Cortex of kidney (tissue), 1 donor: ENCODE measurements at places on chromosomes 4 and X.

DNA sequence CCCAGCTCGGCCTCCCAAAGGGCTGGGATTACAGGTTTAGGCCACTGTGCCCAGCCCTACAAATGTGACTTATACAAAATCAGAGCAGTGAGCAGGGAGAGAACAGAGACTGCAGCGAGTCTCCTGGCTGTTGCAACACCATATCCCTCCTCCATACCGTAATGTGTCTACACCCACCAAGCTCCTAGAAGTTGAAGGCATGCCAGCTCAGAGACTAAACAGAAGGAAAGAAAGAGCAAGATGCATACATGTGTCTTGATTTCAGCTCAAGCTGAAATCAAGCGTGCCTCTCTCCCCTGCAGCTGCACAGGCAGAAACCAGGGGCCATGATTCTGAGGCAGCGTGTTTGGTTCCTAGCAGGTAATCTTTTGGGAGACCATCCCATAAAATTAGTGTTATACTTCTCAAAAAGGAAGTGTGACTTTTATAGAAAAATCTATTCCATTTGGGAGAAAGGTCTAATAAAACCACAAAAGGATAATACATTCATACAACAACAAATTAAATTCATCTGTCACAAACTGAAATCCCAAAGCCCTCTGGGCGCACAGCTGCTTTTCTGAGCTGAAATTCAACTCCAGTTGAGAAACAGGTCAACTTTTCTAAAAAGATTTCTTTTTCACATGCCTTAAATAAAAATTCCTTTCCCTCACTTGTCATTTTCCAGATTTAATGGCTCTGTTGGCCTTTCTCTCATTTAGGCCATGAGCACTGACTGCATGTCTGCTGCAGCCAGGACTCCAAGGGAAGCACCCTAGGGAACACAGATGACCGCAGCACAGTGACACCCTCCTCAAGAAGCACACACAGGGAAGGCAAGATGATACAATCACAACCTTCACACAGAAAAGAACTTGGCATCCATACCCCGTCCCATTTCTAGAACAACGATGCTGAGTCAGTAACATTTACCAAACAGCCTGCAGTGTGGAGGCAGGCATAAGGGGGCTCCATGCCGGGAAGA lies 34.4 kb downstream of the AFAP1 start:
- no peak for DNase-seq

- no peak for DNase-seq
These were observed 88.0 kb downstream of the LEF1 start for GRCh38 chr4:108080747-108081146.

- no peak for DNase-seq
These were observed 13.9 kb downstream of the SASH3 start for GRCh38 chrX:129793604-129794191.

DNA sequence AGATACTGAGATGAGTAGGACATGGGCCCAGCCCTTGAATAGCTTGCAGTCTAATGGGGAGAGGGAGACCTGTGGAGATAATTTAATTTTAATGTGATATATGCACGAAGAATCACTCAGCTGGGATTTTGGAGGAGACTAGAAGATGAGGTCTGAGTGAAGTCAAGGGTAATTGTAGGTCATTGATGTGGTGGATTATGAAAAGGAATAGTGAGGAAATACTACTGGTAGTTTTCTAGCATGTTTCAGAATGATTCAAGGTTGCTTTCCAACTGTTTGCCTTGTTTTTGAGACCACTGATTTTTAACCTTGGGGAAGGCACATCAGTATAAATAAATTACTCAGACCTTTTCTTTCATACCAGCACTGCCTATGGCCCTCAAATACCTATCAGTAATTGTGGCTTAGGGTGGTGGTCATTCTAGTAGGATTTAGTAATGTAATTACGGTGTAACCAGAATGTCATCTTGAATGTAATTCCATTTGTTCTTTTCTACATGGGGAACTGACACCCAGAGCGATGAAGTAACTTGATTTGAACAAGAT lies 25.6 kb downstream of the PTTG2 start:
- DNase-seq, result no peak

GRCh38 chr4:176824645-176825366 lies 32.1 kb upstream of the VEGFC start:
- no peak for DNase-seq

DNA sequence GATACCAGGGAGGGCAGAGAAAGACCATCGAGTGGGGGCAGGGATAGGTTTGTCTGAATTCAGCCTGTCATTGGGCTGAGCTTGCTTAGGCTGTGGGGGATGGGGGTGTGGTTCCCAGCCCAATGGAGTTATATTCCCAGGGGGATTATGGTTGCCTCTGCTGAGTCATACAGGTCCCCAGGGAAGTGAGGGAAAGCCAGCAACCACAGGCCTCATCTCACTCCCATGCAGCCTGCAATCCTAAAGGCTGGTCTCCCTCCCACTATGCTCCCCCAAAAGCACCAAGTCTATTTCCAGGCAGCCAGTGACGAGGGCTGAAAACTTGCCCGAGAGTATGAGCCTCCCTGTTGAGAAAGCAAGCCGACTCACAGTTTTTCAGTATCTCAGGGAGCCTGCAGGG lies 39.3 kb downstream of the AFM start:
- DNase-seq, result no peak

DNA sequence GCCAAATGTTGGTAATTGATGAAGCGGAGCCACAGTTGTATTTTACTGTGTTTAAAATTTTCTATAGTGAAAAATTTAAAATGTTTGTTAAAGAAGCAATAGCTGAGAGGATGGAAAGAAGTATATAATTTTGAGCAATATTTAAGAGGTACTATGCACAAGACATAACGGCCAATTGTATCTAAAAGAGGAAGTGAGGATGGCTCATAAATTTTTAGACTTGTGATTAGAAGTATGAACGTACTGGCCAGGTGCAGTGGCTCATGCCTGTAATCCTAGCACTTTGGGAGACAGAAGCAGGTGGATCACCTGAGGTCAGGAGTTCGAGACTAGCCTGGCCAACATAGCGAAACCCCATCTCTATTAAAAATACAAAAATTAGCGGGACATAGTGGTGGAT lies 12.7 kb upstream of the HHIP start:
- no peak for DNase-seq

- no peak for DNase-seq
These were observed 129.2 kb upstream of the EPHA5 start for GRCh38 chr4:65799513-65799912.

GRCh38 chrX:18664947-18665346 lies 7.0 kb downstream of the RS1 start:
- no peak for DNase-seq

- DNase-seq, result no peak
These were observed 34.7 kb downstream of the P2RY10 start for GRCh38 chrX:78979789-78980464.

DNA sequence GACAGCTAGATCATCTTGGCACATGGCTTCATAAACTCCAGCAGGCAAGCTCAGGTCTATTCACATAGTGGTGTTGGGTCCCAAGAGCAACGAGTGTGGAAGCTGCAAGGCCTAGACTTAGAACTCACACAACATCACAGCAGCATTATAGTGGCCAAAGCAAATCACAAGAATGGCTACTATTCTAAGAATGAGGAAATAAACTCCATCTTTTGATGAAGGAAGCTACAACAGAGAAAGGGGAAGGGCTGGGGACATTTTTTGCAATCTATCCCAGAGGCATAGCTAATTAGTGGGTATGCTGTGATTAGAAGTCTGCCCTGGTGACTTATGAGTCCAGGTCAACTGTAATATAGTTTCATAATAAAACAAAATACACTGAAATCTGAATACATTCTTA lies 42.9 kb upstream of the TAB3 start:
- DNase-seq, result no peak

GRCh38 chrX:139784807-139785206 lies 76.8 kb upstream of the MCF2 start:
- no peak for DNase-seq

GRCh38 chr4:54473077-54473545 lies 184.6 kb upstream of the KIT start:
- DNase-seq, result no peak

GRCh38 chr4:1240721-1241465 lies 8.0 kb downstream of the CTBP1 start:
- DNase-seq, result no peak

- DNase-seq, result no peak
These were observed 463.1 kb downstream of the PCDH7 start for GRCh38 chr4:31183256-31183655.

DNA sequence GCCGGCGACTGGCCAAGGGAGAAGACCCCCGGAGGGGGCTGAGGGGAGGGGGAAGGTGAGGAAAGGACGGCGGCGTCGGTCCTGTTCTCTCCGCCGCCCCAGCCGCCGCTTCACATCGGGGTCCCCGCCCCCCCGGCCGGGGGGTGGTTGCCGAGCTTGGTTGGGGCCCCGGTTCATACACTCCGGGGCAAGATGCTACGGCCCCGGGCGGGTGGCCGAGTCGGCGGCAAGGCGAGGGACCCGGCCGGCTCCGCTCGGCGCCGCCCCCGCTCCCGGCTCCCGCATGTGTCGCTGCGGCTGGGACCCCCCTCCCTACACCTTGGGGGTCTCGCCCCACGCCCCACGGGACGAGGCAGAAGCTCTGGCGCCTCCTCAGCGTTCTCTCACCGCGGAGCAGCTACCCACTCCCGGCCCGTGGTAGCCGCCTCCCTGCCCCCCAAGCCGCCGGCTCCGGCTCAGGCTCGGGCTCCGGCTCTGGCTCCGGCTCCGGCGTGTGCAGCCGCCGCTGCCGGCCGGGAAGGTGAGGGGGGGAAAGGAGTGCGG lies 461 bp downstream of the FBXW7 start:
- DNase-seq, result no peak

DNA sequence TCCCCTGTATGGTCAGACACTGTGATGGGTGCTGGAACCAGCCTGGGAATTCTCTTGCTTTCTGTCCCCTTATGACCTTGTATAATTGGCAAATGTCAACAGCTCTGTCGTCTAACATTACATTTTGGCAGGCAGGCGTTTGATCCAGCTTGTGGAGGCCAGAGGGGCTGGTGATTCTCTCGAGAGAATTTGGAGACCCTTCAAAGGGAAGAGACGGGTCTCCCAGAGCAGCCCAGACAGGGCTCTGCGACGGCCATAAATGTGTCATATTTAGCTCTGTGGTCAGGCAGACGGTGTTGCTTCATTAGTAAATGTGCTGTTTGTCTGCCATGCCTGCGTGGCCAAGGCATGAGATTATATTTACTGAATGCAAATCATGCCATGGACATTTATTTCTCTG lies 68.7 kb downstream of the SORCS2 start:
- DNase-seq, result no peak

DNA sequence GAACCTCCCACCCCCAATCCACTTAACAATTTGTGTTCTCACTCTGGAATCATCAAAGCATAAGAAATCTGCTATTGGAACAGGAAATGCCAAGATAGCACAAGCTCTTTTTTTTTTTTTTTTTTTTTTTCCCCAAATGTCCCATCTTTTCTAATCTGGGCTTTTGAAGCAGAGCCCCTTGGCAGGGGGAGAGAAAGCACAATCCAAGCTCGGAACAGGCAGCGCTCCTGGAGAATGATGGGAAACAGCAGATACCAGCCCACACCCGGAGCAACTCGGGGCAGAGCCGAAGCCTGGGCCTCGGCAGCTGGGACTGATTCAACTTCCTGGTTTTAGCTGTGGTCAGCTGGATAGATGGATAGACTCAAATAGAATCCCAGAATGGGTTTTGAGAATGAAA lies 235.1 kb downstream of the QDPR start:
- no peak for DNase-seq

DNA sequence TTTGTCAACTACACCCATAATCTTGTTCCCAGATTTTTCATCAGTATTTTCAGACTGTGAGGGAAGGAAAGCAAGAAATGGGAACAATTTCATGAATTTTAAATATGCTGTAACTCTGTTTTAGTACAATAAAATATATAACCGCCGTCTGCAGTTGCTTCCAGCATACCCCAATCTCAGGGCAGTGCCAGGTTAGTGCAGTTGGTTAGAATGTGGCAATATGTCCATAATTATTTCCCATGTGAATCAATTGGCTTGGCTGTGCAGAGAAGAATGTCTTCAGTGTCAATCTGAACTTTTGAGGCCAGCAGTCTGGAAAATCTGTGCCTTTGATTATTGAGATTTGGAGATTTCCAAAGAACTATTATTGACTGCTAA lies 5.0 kb upstream of the MMAA start:
- DNase-seq, result no peak

- DNase-seq, result no peak
These were observed 76.7 kb downstream of the SCD5 start for GRCh38 chr4:82721819-82722423.

DNA sequence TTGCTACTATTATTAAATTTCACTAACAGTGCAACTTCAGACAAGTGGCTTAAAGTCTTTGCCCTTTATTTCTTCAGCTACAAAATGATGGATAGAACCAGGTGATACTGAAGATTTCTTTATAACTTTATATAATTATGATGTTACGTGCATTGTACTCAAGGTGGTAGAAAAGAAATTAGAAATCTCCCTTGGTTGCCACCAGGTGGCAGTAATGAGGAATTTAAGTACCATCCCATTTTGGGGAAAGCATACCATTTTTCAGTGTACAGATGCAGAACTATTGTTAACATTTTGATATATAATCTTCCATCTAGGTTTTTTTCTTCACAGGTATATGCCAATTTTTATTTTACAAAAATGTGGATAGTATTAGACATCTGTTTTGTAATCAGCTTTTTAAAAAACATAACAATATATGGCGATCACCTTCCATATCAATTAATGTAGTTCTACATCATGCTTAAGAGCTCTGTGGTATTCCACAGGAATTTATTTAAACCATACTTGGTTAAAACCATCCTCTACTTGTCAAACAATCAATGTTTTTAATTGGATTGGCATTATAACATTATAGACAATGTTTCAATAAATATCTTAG lies 37.7 kb upstream of the RAB33B start:
- DNase-seq, result no peak

DNA sequence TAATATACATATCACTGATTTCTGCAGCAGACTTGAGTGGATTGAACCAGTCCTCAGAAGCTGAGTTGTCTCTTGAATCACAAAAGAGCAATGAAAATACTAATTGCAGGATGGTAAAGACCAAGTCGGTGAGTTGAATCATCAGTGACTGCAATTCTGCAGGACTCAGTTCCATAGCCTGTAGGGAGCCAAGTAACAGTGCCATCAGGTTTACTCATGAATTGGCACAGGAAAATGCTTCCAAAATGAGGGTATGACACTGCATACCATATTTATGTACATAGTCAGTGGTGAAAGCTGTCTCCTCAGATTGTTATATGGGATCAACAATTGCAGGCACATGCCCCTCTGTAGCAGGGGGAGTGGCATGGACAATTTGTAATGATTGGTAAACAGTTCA lies 192.8 kb downstream of the CCNG2 start:
- no peak for DNase-seq

- no peak for DNase-seq
These were observed 60.5 kb upstream of the TSPAN7 start for GRCh38 chrX:38500866-38501265.

DNA sequence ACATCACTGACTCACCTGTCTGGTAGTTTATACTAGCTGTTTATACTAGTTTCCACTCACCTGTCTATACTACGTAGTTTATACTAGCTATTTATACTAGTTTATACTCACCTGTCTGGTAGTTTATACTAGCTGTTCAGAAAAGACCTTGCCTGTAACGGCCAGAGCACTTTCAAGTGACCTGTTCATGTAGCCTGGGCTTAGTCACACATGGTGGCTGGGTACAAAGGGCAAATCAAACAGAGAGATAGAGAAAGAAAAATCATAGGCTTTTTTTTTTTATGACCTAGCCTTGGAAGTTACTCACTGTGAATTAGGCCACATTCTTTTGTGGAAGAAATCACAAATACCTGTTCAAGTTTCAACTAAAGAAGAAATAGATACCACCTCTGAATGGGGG lies 30.7 kb upstream of the SPANXN4 start:
- DNase-seq, result no peak

GRCh38 chr4:173264245-173264644 lies 69.9 kb downstream of the HMGB2 start:
- DNase-seq, result no peak
